Stomach (tissue), 19 donors: ENCODE measurements at places on chromosomes 3 and 15. TPM values are rescaled to one million over a fixed set of nuclear protein-coding genes. Genes with fewer than 3 reads are reported as not detected.

The SCN11A gene
- total RNA-seq: not detected

The MRAS gene
- 10.7 TPM for total RNA-seq

The ELL3 gene
- 8.1 TPM for total RNA-seq

The STAB1 gene
- total RNA-seq: 70.3 TPM

The ARNT2 gene
- total RNA-seq: 0.87 TPM

The ATP13A4 gene
- 35.8 TPM for total RNA-seq

The GOLGA6L9 gene
- total RNA-seq: 14.1 TPM
